Hematopoietic multipotent progenitor cell treated with erythropoietin and hydrocortisone succinate and interleukin-3 and kit ligand, for 8 days (in vitro differentiated cells): ENCODE measurements at places on chromosomes 11 and 22.
A peak's percentile ranks its signal among the peaks of the same experiment; 100 is the strongest.

- DNase-seq = no peak
Measured at GRCh38 chr11:75463106-75463774, 30.2 kb upstream of the KLHL35 start.

DNA sequence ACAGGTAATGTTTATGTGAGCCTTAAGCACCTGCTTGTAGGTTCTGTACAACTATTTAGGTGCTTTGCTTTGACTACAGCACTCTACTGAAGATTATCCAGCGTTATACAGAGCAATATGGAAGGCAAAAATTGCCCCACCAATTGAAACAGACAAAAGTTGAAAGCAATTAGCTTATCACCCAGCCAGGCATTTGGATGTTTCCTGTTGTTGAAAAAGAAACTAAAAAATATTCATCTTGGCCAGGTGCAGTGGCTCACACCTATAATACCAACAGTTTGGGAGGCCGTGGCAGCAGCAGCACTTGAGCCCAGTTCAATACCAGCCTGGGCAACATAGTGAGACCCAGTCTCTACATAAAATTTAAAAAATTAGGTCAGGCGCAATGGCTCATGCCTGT is 18.5 kb downstream of the ATL3 start:
- DNase-seq = no peak

GRCh38 chr22:46674367-46674781 is 54.2 kb downstream of the GRAMD4 start:
- DNase-seq = no peak

GRCh38 chr22:37045958-37046357 is 5.6 kb upstream of the KCTD17 start:
- DNase-seq = peak; percentile 37

DNA sequence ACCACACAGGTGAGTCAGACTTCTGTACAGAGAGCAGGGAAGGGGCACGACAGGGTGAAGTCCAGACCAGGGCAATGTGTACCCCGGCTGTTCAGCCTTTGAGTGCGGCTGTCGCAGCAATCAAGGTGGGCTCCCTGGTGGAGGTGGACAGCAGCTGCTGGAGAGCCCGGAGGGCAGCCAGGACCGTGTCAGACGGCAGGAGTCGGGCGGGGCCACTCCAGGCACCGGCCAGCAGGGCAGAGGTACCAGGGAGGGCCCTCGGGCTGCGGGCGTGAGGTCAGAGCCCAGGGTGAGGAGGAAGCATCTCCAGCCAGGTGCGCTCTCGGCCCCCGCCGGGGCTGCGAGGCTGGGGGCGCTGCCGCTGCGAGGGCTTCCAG is 802 bp upstream of the PIM3 start:
- no peak for DNase-seq

GRCh38 chr11:45881708-45882368 is 3.6 kb upstream of the MAPK8IP1 start:
- DNase-seq = no peak

- DNase-seq = peak; percentile 64
Measured at GRCh38 chr11:126341760-126342161, 13.7 kb upstream of the ST3GAL4 start.

GRCh38 chr11:134215836-134216235 is 7.9 kb downstream of the NCAPD3 start:
- no peak for DNase-seq

DNA sequence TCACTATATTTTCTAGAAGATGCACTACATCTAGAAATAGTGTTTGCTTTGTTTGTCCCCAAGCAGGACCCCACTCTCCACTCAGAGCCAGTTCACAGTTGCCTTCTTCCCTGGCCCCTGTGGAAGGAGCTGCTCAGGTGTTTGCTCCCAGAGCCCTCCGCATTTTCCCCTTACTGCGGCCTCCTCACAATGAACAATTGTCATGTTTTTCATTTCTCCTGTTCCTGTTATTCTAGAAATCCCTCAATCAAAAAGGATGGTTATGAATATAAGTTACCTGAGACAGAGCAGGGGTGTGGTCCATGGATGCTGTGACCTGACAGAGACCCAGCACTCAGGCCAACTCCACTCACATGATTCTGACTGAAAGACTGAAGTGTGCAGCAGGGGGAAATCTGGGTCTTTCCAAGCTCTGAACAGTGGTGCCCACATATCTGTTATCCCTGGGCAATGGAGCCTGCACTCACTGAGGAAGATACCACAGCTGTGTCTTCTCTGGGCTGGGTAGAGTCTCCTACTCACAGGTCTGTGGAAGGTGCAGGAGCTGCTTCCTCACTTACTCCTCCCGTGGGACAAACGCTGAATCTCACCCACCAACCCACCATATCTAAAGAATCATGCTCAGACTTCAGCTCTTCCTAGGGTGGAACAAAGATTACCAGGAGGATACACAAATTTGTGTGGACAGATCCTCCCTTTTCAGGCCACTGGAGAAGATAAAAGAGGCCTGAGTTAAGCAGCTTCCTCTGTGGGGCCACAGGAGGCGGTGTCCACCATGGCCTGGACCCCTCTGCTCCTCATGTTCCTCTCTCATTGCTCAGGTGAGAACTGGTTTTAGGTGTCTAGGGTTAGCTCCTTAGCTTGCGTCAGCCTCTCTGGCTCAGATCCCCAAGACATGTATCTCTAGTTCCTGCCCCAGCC is 87.1 kb upstream of the TOP3B start:
- no peak for DNase-seq

- no peak for DNase-seq
Measured at GRCh38 chr11:2256293-2256913, 14.0 kb downstream of the ASCL2 start.

GRCh38 chr11:12087075-12088004 is 23.1 kb upstream of the MICAL2 start:
- peak; percentile 85 for DNase-seq

DNA sequence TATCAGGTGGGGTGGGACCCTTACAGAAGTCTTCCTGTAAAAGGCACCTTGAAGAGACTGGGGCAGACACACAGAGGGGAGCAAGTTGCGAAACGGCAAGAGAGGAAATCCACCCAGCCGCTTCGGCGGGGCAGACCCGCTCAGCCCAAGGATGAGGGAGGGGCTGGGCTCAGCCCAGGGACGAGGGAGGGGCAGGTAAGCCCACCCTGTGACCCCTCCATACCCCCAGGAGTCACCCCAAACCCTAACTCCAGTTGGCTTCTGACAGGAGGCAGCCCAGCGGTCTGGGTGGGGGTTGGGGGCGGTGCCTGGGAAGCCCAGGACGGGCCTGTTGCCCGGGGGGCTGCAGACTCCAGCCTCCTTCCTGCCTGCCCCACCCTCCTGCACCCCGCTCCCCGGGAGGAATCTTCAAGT is 965 bp downstream of the OSBPL5 start:
- DNase-seq = no peak

- DNase-seq = peak; percentile 42
Measured at GRCh38 chr22:25702040-25702439, 39.9 kb upstream of the MYO18B start.

- no peak for DNase-seq
Measured at GRCh38 chr11:75283391-75283931, 42.9 kb downstream of the TPBGL start.

DNA sequence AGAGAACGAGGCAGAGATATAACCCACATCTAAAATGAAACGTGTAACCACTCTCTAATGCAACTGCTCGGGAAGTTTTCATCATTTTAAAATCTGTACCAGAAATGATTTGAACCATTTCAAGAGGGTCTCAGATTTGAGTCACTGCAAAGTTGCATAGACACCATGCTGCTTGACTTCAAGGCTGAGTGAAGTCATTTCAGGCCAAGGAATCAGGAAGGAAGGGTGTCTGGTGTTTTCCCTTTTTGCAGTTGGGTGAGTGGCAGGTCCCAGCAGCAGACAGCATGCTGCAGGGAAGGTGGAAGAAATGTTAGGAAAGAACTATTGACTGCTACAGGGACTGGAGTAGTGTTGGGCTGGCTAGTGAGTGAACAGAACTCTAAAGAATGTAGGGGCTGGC is 16.5 kb downstream of the TANGO2 start:
- DNase-seq = no peak

DNA sequence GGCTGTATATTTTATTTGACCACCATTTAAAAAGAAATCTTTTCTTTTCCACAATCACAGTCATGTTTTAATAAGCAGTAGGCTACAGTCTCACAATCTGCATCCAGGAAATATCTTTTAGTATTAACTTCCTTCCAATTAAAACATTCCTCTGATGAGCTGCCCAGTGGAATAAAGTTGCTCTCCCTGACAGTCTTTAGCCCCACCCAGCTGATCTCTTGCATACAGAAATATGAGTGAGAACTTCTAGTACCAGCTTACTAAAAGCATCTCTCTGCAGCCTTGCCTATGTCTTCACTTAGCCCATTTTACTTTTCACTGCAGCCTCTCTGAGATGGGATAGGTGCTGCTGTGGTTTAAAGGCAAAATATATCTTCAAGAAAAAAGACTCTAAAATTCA is 143.4 kb upstream of the ANO3 start:
- no peak for DNase-seq

- DNase-seq = peak; percentile 30
Measured at GRCh38 chr22:26172389-26172990, 3.2 kb downstream of the SEZ6L start.

DNA sequence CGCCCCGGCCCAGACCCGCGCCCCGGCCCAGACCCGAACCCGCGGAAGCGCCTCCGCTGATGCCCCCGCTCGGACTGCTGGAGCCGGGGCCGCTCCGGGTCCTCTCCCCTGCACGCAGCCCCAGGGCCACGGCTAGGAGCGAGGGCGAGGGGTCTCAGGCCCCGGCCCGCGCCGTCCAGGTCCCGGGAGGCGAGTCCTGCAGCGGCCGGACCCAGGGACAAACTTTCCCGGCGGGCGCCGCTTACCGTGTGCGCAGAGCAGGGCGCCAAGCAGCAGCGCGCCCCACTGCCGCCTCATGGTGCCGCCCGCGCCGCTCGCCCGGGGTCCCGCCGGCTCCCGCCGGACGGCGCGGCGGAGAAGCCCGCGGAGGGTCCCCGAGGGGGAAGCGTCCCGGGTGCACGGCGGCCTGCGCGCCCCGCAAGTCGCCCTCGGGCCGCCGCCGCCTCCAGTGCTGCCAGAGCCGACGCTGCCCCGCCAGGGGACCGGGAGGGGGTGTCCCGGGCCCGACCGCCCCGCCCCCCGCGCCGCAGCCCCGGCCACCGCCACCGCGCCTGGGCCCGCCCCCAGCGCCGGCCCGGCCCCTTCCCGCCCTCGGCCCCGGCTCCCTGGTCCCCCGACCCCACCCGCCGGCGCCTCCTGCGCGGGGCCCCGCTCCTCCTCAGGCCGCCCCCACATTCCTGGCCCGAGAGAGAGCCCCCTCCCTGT is at the start of gene LRP4:
TSS of gene LRP4 (minus strand) at position 468 of the 705 bp plus-strand sequence. CDS start at position 297, 171 bp downstream.
- DNase-seq = no peak

DNA sequence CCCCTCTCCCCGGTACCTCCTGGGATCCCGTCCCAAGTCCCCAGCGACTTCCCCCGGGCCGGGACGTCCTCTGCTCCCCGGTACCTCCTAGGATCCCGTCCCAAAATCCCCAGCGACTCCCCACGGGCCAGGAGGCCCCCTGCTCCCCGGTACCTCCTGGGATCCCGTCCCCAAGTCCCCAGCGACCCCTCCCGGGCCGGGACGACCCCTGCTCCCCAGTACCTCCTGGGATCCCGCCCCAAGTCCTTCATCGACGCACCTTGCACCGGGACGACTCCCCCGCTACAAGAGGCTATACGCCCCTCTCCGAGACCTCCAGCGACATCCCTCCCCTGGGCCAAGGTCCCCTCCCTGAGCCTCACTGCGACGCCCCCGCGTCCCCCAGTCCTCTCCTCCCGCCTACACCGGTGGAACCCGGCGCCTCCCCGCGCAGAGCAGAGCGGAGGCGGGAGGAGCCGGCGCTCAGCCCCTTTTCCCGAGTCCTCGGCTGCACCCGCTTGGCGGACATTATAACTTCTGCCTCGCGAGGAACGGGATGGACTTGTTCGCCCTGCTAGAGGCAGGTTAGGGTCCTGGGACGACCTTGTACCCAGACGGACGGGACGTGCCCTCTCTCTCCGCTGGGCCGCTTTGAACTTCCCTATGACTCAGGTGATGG is 912 bp downstream of the KREMEN1 start:
- peak; percentile 41 for DNase-seq

DNA sequence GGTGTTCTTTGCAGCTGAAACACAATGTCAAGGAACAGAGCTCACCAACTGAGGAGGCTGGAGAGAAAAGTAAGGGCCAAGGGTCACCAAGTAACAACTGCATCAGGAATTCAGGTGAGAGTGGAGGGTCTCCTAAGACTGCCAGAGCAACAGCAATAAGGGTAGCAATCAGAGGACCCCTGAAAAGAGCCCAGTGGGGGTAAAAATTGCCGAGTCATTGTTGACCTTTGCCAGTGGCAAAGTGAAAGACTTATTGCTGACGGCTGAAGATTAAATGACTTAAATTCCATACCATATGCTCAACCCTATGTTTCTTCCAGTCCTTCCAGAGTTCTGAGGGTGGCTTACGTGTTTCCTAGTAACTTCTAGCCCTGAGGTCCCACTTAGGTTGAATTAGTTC is 51.9 kb upstream of the ARHGAP42 start:
- DNase-seq = no peak

GRCh38 chr22:41620589-41621098 is at the start of gene DESI1:
DESI1 (minus strand) TSS chr22:41621043; CDS start chr22:41620839, 204 bp downstream.
- peak; percentile 22 for DNase-seq

DNA sequence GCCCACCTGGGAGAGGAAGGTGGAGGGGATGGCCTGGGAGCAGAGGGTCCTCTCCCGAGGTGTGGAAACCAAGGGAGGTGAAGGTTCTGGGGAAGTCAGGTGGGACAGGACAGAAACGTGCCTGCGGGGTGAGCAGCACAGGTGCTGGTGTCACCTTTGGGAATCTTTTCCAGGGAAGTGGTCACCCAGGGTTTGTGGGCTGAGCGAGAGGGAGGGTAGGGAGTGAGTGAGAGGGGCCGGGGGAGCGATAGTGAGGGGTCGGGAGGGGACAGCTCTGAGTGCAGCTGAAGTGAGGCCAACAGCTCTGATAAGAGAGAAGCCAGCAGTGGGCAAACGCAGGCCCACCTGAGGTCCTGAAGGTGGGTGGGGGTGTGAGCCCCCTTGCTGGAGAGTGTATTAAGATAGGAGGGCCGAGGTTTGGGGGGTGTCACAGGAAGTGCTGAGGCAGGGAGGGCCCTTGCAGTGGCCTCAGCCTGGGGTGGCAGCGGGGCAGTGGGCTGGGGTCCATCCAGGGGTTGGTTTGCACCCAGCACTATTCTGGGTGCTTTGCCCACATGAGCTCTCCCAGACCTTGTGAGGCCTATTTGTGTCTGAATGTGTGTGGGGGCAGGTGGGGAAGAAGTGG is 1.6 kb upstream of the SHANK3 start:
- DNase-seq = no peak

- DNase-seq = no peak
Measured at GRCh38 chr11:720642-721246, 14.7 kb downstream of the EPS8L2 start.
